ENCODE measurements at places on chromosomes 16 and 17.

- DNase-seq = no peak
Measured at GRCh38 chr16:49914657-49915056, 58.7 kb upstream of the ZNF423 start.

- no peak for DNase-seq
Measured at GRCh38 chr17:48213797-48214196, 106.2 kb downstream of the SNX11 start.

DNA sequence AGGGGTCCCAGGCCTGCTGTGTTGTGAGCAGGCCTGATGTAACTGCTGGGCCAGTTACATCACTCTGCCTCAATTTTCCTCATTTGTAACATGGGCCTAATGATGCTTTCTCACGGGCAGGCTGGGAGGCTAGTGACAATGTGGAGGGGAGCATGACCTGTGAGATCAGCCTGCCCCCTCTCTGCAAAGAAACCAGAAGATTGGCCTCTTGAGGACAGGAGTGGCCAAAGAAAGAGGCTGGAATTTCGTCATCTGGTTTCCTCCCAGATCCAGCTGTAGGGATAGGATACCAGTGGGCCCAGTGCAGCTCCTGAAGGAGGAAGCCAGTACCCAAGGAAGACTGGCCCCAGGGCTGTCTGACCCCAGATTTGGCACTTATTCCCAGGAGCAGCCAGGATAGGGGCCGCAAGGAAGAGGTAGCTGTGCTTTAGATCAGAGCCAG is 615 bp upstream of the SREBF1 start:
- no peak for DNase-seq

DNA sequence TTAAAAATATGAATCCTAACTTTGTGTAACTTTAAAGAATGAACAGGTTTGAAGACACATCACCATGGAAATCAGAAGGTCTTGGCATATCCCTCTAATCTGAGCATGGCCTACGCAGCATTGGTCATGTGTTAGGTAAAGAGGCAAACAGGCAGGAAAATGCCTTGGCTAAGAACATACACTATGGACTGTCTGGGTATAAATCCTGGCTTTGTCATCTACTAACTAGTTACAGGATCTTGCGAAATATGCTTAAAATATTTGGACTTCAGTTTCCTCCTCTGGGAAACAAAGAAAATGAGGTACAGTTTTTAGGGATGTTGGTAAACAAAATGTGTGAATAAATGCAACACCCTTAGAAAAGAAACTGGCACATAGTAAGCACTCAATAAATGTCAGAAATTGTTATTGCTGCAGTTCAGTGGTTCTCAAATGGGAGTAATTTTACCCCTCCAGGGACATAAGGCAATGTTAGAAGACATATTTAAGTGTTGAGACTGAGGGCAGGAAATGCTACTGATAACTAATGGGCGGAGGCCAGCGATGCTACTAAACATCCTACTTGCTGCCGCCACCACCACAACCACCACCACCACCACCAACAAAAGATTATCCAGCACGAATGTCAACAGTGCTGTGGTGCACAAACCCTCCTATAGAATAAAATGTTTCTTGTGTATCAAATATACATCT is 770.8 kb upstream of the SOX9 start:
- DNase-seq = no peak

GRCh38 chr16:54987081-54987480 is 56.4 kb downstream of the IRX5 start:
- DNase-seq = no peak

GRCh38 chr16:9259914-9260608 is 168.6 kb downstream of the HAPSTR1 start:
- no peak for DNase-seq

DNA sequence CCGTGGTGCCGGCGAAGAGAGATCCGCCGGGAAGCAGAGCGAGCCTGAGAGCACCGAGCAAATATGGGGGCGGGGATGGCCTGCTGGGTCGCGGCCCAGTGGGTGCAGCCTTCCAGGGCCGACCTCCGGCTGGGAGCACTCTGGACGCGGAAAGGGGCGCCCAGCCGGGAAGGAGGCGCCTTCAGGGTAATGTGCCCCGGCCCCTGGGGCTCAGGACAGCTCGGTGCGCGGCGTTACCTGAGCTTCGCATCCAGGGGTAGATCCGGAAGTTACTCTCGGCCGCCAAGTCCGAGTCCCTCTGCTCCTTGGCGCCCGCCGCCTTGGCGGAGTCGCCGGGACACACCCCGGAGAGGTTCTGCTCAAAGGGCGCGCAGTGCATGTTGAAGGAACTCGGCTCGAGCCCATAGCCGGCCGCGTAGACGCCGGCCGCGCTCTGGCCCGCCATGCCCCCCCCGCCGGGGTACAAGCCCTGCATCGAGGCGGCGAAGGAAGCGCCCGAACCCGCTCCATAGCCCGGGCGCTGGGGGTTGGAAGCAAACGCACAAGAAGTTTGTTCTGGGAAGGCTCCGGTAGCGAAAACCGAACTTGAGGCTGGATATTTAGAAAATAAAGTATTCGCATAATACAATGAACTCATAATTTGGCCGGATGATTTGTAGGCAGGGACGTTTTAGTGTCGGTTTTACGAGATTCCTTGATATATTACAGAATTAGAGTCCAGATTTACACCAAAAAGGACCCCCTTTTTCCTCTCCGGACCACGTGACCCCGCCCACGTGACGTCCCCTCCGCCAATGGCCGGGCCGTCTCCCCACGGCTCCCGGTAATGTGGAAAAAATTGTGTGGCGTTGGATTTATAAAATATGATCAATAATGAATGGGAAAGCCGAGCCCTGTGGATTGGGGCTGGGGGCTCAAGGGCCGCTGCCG is at the start of gene HOXB7:
HOXB7 (minus strand) TSS at position 736 of the 930 bp plus-strand sequence; CDS start at position 637, 99 bp downstream.
- DNase-seq = no peak

- no peak for DNase-seq
Measured at GRCh38 chr16:87690911-87691685, 74.7 kb downstream of the KLHDC4 start.

DNA sequence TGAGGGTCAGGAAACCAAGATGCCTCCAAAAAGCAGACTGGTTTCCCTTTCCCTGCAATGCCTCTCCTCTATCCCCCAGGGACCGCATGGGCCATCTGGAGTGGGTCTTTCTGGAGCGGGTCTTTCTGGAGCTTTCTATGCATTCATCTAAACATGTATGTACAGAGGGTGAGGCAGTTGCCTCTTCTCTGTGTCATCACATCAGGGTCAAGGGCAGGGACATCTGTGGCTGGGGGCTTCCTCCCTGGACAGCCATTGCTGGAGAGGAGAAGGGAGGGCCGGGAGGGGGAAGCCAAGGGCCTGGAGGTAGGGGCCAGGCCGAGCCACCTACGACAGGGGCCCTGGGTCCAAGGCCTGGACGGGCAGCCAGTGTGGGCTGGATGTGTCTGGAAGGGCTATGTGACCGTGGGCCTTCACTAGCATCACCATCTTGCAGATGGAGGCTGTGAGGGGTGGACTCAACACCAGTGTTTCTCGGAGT is 840 bp downstream of the ADCY7 start:
- DNase-seq = no peak

GRCh38 chr16:48451323-48451722 is 66.1 kb upstream of the SIAH1 start:
- no peak for DNase-seq

- no peak for DNase-seq
Measured at GRCh38 chr17:76156662-76156991, 15.6 kb upstream of the FOXJ1 start.

GRCh38 chr16:66457888-66458287 is 30.8 kb downstream of the BEAN1 start:
- DNase-seq = no peak

DNA sequence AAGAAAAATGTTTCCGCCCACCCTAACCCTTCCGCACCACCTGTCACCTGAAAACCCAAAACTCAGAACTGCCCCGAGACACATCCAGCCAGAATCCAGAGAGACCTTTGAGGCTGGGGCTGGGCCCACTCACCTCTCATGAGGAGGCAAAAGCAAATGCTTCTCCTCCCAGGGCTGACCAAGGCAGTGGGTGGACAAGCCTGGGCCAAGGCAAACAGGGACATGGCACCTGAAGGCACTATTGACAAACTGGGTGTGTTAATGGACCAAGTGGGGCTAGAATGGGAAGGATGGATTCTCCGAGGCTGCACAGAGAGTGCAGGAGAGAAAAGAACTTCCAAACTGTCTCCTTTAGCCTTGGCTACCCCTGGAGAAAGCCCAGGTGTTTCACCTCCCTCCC is 54.4 kb downstream of the SOX9 start:
- no peak for DNase-seq

- DNase-seq = no peak
Measured at GRCh38 chr17:70539132-70539924, 370.0 kb downstream of the KCNJ2 start.

DNA sequence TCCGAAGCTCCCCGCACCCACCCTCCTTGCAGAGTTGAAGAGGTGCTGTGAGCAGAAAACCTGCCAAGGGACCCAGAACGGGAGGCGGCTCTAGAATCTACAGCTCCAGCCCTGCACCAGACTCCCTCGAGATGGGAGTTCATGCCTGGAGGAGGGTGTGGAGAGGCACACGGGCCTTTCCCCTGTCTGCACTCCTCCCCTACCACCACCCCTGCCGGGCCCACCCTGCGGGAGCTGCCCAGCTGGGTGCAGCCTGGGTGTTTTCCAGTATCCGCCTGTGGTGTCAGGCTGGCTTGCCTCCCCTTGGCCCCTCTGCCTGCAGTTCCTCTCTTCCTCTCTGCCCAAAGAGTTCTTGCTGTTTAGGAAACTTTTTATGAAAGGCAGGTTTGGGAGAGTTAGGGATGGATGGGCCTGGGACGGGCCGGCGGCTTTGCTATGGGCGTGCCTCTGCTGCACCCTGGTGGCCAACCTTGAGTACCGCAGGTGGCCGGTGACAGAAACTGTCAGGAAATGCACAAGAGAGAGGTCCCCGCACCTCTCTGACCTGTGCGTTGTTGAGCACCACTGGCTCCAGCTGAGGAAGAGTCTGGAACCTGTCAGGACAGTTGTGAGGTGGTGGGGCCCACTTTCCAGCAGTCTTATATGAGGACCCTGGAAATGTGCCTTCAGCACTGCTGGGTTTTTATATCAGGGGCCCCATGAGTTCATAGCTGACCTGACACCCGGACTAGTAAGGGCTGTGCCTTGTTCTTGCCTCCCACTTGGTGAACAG is 354.1 kb downstream of the SEC14L1 start:
- peak; percentile 58 for DNase-seq

- no peak for DNase-seq
Measured at GRCh38 chr17:56978441-56979090, 635 bp downstream of the SCPEP1 start.

- no peak for DNase-seq
Measured at GRCh38 chr16:19382887-19383816, 34.5 kb upstream of the TMC5 start.

GRCh38 chr17:13297183-13297582 is 279.4 kb upstream of the ELAC2 start:
- no peak for DNase-seq
